Natural killer cell (primary cell): ENCODE measurements at places on chromosomes 2 and 18.
A peak's percentile ranks its signal among the peaks of the same experiment; 100 is the strongest.

GRCh38 chr18:61917818-61918217 lies 25.0 kb upstream of the RNF152 start:
- no peaks in the 10 kb centered on the region for H3K27me3 ChIP-seq
- H3K36me3 ChIP-seq, result no peaks in the 10 kb centered on the region
- no peak overlapping the region for H3K27ac ChIP-seq
- H3K4me1 ChIP-seq, result no peaks in the 10 kb centered on the region
- H3K4me3 ChIP-seq, result no peak overlapping the region

DNA sequence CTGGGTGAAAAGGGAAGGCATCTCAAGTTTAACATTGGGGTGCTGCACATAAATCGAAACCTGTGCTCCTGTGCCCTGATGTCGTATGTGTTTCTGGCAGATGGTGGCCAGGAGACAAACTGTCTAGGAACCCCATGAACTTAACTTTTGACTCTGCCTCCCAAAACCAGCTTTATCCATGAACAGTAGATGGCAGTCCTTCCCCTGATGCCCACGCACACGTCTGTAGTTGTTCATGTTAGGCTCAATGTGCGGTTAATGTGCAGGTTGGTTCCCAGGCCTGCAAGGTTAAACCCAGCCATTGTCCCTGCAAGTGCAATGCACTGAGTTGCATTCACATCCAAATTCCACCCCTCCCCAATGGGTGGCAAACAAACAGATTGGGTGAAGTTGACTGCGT lies 44.1 kb upstream of the SIX3 start:
- H3K27me3 ChIP-seq, result no peaks in the 10 kb centered on the region
- no peak overlapping the region for H3K4me3 ChIP-seq

DNA sequence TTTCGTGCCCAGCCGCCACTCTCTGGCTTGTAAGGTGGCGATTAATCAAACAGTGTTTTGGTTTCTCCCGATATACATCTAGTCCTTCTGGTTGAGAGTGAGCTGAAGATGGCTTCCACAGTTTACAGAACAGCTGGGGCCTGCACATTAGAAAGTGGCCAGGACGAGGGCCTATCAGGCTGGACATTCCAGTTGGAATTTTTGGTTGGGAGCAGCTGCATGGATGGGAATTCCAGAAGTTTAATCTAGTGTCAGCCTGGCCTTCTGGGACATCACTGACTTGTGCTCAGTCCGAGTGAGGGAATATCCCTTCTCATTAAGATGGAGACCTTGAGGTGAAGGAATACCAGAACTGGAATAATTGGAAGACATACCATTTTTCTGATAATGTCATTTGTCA lies 118.1 kb upstream of the SIX2 start:
- H3K27me3 ChIP-seq, result no peaks in the 10 kb centered on the region
- no peak overlapping the region for H3K4me3 ChIP-seq
- no peaks in the 10 kb centered on the region for H3K36me3 ChIP-seq
- H3K27ac ChIP-seq, result no peak overlapping the region
- no peak for DNase-seq

DNA sequence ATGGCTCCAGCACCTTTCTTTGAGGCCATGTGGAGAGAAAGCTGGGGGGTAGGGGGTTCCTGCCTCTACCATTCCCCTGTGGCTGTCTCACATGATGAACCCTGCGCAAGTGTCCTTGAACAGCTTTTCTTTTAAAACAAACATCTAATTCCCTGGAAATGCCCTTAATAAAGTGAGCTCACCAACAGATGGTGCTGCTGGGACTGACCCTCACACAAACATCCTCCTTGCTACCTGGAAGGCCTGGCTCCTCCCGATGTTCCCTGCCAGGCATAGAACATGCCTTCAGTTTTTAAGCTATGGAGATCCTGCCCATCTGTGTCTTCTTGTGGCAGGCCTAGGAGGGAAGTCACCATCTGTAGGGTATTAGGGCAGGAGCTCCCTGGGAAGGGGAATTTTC lies 60.7 kb upstream of the GATA6 start:
- no peak for DNase-seq
- H3K36me3 ChIP-seq, result no peaks in the 10 kb centered on the region
- H3K4me1 ChIP-seq, result no peaks in the 10 kb centered on the region
- H3K27ac ChIP-seq, result no peak overlapping the region
- H3K4me3 ChIP-seq, result no peak overlapping the region

DNA sequence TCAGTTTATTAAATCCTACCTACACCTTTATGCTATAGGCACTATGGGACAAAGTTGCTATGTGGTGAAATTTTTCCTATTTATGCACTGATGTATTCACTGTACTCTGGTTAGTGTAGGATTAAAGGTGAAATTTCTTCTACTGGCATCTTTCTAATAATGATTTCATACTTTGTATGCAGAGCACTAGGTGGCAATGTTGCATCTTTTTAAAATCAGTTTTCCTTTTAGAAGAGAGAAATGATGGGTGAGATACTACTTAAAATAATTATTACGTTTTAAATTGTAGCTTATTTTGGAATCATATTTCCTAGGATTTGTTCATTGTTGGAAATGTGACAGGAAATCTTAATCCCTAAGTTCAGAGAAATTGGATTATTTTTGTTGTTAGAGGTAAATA lies 150.9 kb downstream of the CD8B2 start:
- no peak for DNase-seq
- no peak overlapping the region for H3K27ac ChIP-seq
- H3K4me3 ChIP-seq, result no peak overlapping the region
- no peaks in the 10 kb centered on the region for H3K27me3 ChIP-seq

DNA sequence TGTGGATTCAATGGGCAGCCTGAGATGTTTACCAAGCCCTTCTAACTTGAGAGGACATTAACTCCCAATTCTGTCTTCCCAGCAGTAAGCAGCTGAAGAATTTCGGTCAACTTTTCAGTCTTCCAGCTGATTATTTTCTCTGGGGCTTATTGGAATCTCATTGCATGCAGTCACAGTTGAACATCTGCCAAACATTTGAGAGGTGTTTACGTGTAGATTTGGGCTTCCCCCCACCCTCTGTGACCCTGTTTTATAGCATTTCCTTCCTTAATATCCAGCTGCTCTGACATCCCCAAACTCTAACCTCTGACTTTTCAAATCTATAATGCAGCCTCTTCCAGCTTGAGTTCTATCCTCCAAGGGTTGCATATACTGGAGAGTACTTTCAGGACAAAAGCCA lies 16.5 kb upstream of the VIT start:
- H3K4me3 ChIP-seq, result no peak overlapping the region
- no peaks in the 10 kb centered on the region for H3K36me3 ChIP-seq
- DNase-seq, result no peak
- H3K27ac ChIP-seq, result no peak overlapping the region
- peaks cover 5% of the 10 kb centered on the region for H3K4me1 ChIP-seq
- no peaks in the 10 kb centered on the region for H3K27me3 ChIP-seq

DNA sequence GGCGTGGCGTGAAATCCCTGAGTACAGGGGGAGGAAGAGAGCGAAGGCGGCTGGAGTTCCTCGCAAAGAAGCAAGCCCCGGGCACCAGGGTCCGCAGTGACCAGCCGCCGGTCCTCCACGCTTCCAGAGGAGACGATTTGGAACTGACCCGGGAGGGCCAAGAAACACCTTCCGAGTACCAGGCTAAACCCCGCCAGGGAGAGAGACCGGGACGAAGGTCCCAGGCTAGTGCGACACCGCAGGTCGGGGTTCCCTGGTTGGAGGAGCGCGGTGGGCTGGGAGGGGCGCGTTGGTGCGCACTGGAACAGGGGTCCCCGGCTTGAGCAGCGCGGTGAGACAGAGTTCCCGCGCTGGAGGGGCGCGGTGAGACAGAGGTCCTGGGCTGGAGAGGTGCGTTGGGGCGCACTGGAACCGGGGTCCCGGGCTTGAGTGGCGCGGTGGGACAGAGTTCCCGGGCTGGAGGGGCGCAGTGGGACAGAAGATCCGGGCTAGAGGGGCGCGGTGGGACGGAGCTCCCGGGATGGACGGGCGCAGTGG lies 901 bp downstream of the WDFY1 start:
- peak; percentile 49 for DNase-seq
- peak overlapping the region; percentile 85 for H3K4me3 ChIP-seq
- no peaks in the 10 kb centered on the region for H3K36me3 ChIP-seq
- H3K27ac ChIP-seq, result peak overlapping the region; percentile 61

DNA sequence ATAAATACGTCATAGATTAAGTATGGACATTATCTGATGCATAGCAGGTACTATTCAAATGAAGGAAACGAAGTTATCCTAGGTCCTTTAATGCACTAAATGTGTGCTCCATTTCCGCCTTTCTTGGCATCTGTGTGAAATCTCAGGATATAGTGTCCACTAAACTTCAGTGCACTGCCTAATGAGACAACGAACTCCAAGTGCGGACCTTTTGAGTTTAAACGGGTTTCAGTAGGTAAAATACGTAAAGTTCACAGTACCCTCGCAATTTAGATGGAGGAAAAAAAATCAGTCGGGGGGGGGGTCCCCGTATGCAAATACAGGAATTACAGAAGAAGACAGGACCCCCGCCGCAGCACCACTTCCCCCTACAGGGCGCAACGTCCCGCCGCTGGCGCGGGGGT lies 729 bp upstream of the REL start:
- peak overlapping the region; percentile 99 for H3K4me3 ChIP-seq
- no peaks in the 10 kb centered on the region for H3K36me3 ChIP-seq
- H3K27ac ChIP-seq, result peak overlapping the region; percentile 100
- no peaks in the 10 kb centered on the region for H3K27me3 ChIP-seq
- DNase-seq, result no peak

DNA sequence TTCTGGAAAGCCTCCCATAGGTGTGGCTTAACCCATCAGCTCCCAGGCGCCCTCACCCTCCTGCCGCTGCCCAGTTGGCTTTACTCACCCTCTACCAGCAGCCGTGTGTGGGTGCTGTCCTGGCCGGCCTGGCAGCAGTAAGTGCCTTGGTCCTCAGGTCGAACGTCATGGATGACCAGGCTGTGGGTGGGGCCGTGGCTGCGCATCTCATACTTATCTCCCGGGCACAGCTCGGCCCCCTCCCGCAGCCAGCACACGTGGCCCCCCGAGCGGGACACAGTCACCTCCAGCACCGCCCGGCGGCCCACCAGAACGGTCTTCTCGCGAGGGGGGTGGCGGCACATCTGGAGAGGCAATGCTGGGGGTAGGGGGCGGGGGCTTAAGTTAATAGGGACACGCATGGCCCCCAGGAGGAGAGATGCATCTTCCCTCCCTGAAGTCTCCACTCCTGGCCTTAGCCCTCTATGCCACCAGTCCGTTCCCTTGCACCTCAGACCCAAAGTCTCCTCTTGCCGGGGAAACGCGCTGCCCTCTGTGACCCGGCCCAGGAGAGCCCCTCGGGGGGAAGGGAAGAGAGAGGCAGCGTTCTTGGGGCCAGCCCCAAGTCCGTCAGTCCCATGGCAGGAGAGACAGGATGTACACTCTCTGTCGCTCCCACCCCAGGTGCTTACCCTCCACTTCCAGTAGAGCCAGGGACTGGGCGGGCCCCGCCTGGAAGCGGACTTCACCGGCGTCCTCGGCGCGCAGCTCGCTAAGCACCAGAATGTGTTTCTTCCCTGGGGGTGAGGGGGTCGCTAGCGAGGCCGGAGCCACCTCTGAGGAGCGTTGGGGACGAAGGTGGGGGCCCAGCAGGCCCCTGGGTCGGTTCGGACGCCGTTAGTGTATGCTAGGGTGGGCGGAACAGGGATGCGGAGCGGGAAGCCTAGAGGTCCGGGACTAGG lies 7.9 kb downstream of the TMEM198 start:
- peaks cover 20% of the 10 kb centered on the region for H3K4me1 ChIP-seq
- H3K36me3 ChIP-seq, result no peaks in the 10 kb centered on the region
- peak; percentile 32 for DNase-seq

- no peaks in the 10 kb centered on the region for H3K36me3 ChIP-seq
- H3K27ac ChIP-seq, result no peak overlapping the region
- no peak overlapping the region for H3K4me3 ChIP-seq
- no peak for DNase-seq
These were observed 341.0 kb downstream of the MEIS1 start for GRCh38 chr2:66775730-66776422.

DNA sequence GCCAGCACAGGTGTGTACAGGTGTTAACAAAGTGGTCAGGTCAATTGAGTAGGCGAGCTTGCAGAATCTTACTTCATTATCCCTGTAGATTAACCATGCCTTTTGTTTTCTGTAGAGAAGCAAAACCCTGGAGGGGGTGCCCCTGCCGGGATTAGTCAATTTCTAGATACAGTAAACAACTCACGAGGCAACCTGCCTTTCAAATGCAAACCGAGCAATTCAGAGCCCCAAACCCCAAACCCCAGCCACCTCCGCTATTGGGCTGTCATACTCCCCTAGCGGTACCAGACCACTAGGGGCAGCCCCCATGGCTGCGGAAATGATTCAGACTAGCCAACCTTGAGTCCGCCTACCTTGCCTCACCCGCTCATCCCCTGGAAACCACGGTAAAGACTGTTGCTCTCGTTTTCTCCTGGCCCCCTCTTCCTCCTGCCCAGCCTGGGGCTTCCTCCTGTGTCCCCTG lies 61.4 kb upstream of the KIF5C start:
- H3K4me1 ChIP-seq, result no peaks in the 10 kb centered on the region
- H3K4me3 ChIP-seq, result no peak overlapping the region
- no peak overlapping the region for H3K27ac ChIP-seq
- peak; percentile 68 for DNase-seq
- H3K36me3 ChIP-seq, result no peaks in the 10 kb centered on the region
- H3K27me3 ChIP-seq, result peaks cover 7% of the 10 kb centered on the region

DNA sequence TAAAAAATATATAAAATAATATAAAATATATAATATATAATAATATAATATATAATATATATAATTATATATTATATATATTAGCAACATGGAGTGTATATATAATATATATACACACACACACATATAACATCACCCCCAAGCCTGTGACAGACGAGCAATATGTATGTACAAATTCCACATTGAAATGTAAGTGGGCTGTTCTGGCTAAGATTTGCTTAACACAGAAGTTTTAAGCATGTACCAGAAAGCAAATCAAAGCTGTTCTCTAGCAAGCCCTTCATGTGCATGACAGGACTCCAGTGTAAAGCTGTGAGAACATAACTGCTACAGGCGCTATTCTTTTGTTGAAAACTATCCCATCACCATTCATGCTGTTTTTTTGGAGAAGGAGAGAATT lies 261.7 kb upstream of the TNP1 start:
- H3K27ac ChIP-seq, result no peak overlapping the region
- no peaks in the 10 kb centered on the region for H3K4me1 ChIP-seq
- no peaks in the 10 kb centered on the region for H3K27me3 ChIP-seq
- H3K4me3 ChIP-seq, result no peak overlapping the region
- no peaks in the 10 kb centered on the region for H3K36me3 ChIP-seq

GRCh38 chr18:73407506-73407905 lies 539.7 kb upstream of the NETO1 start:
- no peak for DNase-seq
- no peaks in the 10 kb centered on the region for H3K36me3 ChIP-seq
- no peak overlapping the region for H3K4me3 ChIP-seq
- no peaks in the 10 kb centered on the region for H3K27me3 ChIP-seq

DNA sequence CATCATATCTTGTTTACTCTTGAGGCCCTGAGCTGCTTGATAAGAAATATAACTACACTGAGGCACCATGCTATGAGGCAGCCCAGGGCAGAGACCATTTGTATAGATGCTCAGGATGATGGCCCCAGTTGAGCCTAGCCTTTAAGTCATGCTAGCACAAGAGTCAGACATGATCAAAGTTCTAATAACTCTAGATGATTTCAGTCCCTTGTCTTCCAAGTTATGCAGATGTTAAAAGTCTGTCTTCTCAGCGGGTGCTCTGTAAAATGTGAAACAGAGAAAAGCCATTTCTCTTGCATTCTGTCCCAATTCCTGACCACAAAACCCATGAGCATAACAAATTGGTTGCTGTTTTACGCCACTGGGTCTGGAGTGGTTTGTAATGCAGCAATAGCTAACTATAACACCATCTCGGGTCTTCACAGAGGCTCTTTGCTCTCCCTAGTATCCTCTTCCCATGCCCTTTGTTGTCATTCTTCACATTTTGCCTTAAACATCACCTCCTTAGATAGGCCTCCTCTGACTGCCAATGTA lies 49.6 kb downstream of the NXPH2 start:
- H3K36me3 ChIP-seq, result no peaks in the 10 kb centered on the region
- H3K4me1 ChIP-seq, result no peaks in the 10 kb centered on the region
- no peak overlapping the region for H3K4me3 ChIP-seq
